ENCODE measurements at places on chromosomes 1 and 21. TPM values are rescaled to one million over a fixed set of nuclear protein-coding genes. Genes with fewer than 3 reads are reported as not detected.

FAM72C gene
- total RNA-seq = not detected

VWA5B1 gene
- not detected for total RNA-seq

PALMD gene
- 40.0 TPM for total RNA-seq

CSF3R gene
- total RNA-seq = 34.7 TPM

NUP210L gene
- 0.12 TPM for total RNA-seq

GREM2 gene
- total RNA-seq = 2.9 TPM

DIO1 gene
- total RNA-seq = not detected

DPT gene
- total RNA-seq = 73.2 TPM

TRIM67 gene
- total RNA-seq = not detected

MINDY1 gene
- total RNA-seq = 26.0 TPM

OR6N2 gene
- total RNA-seq = not detected

CA6 gene
- not detected for total RNA-seq

RCC1 gene
- 10.0 TPM for total RNA-seq

PPCS gene
- 33.7 TPM for total RNA-seq

ATP1A4 gene
- total RNA-seq = 0.19 TPM

OR2L13 gene
- total RNA-seq = not detected

ALX3 gene
- not detected for total RNA-seq

AZIN2 gene
- 14.4 TPM for total RNA-seq

TMEM269 gene
- not detected for total RNA-seq

SPATA45 gene
- total RNA-seq = not detected

CNR2 gene
- 0.06 TPM for total RNA-seq

SLC44A5 gene
- total RNA-seq = 1.0 TPM

PGLYRP3 gene
- not detected for total RNA-seq

FMO2 gene
- total RNA-seq = 183 TPM

RGL1 gene
- total RNA-seq = 24.0 TPM

SF3B4 gene
- 37.3 TPM for total RNA-seq

All from aorta (tissue), 5 donors.